ENCODE measurements at places on chromosomes 7 and 10. TPM values are rescaled to one million over a fixed set of nuclear protein-coding genes. Genes with fewer than 3 reads are reported as not detected.

Gene OPN4
- polyA plus RNA-seq: not detected

Gene CPN1
- polyA plus RNA-seq: 2.9 TPM

Gene MAD1L1
- 22.6 TPM for polyA plus RNA-seq

Gene TACC2
- 49.0 TPM for polyA plus RNA-seq

Gene WDFY4
- polyA plus RNA-seq: 2.0 TPM

Gene GRB10
- polyA plus RNA-seq: 32.8 TPM

Gene GRM3
- 0.22 TPM for polyA plus RNA-seq

Gene REEP3
- 31.0 TPM for polyA plus RNA-seq

Gene LDB3
- polyA plus RNA-seq: 1.1 TPM

Gene PRSS2
- polyA plus RNA-seq: not detected

Measured in right renal pelvis (tissue), 4 donors.